ENCODE measurements at places on chromosomes 4 and X.

DNA sequence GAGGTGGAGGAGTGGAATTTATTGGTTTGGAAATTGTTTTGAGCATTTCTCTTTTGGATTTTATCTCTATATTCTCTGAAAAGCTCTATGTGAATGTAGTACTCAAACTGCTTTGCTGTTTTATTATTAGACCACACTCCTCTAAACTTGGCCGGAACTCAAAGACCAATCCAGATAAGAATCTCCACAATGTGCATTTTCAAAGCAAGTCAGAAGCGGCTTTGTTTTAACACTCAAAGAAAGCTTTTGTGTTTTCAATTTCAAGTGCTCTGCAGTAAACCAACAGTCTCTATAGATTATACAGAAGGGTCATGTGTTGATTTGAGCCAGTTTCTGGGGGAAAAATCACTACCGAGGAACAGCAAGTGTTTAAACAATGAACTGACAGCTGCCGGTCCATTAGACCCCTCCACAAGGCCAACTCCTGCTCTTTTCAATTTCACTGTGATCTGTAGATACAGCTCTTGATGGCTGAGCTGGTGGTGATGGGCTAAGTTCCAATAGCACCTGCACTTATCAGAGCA lies 79.4 kb downstream of the FTHL17 start:
- no peak for DNase-seq

GRCh38 chr4:31391976-31392375 lies 671.8 kb downstream of the PCDH7 start:
- no peak for DNase-seq

DNA sequence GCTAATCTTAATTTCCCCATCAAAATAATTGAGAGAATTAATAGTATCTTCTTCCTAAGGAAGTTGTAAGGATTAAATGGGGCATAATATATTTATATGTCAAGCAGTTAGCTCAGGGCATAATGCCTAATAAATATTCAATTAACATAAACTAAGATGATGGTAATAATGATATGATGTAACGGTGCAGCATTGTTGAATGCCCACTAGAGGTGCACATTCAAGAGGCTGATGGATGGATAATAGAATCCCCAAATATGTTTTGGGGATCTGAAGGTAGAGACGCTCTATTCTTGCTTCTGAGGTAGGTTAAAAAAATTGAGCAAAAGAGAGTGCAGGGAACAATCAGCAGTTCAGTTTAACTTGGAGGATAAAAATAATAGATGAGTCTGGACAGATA lies 37.1 kb downstream of the ATOH1 start:
- no peak for DNase-seq

- DNase-seq = no peak
Observed at GRCh38 chrX:63686878-63687714, 97.9 kb downstream of the ARHGEF9 start.

DNA sequence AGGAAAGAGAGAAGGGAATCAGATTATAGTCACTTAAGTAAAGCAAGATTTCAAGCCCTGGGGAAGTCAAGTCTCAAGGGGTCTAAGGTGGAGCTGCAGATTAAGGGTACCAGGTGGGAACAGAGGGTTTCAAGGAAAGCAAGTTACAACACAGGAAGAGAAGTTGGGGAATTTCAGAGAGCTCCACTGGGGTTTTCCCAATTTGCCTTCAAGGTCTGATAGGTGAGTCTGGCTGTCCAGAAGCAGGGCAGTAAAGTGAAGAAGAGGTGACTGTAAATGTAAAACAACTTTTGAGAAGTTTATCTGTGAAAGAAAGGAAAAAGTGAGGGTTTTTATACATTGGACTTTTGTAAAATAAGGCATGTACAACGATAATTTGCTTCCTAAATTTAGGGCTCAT lies 37.1 kb upstream of the TRPC3 start:
- no peak for DNase-seq

DNA sequence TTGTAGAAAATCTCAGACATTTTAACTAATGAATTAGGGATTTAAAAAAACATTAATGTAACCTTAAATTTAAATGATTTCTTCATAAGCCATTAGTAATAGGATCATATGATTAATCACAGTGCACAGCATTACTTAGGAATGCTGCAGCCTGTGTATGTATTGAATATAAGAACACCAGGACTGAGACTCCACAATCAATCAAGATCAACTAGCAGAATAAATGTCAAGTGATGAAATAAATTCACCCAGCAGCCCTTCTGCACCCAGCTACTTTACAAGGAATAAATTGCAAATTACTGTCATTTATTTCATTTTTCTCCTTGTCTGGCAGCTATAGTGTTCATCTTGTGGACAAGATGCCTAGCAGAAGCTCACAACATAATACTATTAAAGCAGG lies 46.5 kb downstream of the NEIL3 start:
- no peak for DNase-seq

Data from ascending aorta (tissue), 2 donors.